ENCODE measurements at places on chromosomes 3 and 15. TPM values are rescaled to one million over a fixed set of nuclear protein-coding genes. Genes with fewer than 3 reads are reported as not detected.

Gene GOLGA8R
- total RNA-seq, result 70.9 TPM

Gene CYP1A1
- total RNA-seq, result 4.6 TPM

Gene GRAMD2A
- total RNA-seq, result not detected

Gene LYZL4
- not detected for total RNA-seq

Gene SGO1
- total RNA-seq, result 21.6 TPM

Gene FHIT
- total RNA-seq, result 2.4 TPM

Gene GPR149
- total RNA-seq, result not detected

Gene AADACL2
- not detected for total RNA-seq

Gene TTLL13
- not detected for total RNA-seq

Gene CLDN16
- total RNA-seq, result not detected

Gene RBP2
- not detected for total RNA-seq

Gene TTC23
- 3.6 TPM for total RNA-seq

Gene SKOR1
- total RNA-seq, result 0.48 TPM

Gene FOXB1
- not detected for total RNA-seq

Data from natural killer cell treated with Interleukin-12 subunit alpha and Interleukin-12 subunit beta and Interleukin-15 and Interleukin-18, amount 100 ng/mL, for 72 hours (primary cell).